ENCODE measurements at places on chromosomes 7 and 10.
A peak's percentile ranks its signal among the peaks of the same experiment; 100 is the strongest.

DNA sequence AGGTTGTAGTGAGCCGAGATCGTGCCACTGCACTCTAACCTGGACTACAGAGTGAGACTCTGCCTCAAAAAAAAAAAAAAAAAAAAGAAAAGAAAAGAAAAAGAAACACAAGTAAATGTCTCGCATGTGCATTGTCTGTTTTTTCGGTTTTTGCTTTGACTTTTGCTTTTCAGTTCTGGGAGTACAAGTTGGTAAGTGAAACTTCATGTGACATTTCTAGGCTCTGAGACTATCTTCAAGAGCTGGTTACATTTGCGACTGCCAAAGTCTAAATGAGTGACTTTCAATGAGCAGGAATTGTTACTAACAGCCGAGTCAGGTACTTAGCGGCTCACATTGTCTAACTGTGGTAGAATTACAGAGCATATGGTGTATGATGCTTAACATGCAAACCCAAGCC is 107.0 kb upstream of the CELF2 start:
- DNase-seq: no peak

DNA sequence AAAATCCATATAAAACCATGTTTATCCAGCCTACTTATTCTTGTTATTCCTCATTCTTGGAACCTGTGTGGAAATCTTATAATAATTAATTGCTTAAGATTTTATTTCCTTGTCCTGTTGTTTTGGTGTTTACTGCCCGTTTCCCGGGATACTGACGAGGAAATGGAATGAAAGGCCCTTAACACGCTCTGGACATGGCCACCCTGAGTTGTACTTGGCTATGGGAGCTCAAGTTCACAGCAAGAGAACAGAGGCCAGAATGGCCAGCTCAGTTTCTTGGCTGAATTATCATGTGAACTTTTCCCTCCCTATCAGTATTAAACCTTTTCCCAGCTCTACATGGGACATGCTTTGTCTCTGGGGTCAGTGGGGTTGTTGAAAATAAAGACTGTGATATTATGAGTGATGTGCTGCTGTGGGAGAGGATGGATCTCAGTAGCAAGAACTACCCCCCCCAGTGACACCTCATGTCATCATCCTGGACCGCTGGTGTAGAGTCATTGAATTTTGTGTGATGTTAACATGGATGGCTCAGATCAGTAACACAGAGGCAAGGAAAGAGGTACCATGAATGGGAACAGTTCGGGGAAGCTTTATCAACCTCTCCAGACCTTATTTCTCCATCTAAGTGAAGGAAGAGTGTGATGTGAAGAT is 87.0 kb upstream of the IGFBP3 start:
- DNase-seq: no peak

GRCh38 chr7:117705630-117706029 is 167.6 kb downstream of the CTTNBP2 start:
- no peak for DNase-seq

DNA sequence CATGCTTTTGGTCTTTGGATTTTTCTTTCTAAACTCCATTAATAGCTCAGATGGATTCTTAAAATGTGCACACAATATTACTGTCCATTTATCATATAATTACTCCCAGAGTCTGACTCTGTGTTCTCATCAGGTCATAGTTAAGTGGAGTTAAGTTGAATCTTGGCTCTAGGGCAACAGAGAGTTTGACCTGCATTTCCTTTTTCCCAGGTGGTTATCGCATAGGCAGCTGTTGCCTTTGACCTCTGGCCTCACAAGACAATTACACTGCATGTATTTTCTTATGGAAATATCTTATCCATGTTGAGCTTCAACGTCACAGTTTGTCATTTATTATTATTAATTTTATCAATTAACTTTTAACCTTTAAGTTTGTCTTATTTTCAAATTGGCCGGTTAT is 237.5 kb upstream of the HGF start:
- no peak for DNase-seq

DNA sequence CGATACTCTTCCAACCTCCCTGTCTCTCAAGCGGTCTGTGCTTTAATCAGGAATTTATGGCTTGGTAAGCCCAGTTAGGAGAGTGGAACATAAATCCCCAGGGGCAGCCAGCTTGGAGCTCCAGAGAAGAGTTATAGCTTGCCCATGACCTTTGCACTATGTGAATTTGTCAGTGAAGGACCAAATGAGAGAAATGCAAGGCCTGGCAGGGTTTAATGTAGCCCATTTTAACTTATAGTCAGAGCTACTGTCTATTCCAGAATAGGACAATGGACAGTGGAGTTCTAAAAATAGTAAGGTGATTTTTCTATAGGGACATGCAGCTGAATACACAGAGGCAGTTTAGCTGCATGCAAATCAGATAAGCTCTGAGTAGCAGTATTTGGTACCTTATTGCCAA is 142.6 kb upstream of the CAV2 start:
- no peak for DNase-seq

DNA sequence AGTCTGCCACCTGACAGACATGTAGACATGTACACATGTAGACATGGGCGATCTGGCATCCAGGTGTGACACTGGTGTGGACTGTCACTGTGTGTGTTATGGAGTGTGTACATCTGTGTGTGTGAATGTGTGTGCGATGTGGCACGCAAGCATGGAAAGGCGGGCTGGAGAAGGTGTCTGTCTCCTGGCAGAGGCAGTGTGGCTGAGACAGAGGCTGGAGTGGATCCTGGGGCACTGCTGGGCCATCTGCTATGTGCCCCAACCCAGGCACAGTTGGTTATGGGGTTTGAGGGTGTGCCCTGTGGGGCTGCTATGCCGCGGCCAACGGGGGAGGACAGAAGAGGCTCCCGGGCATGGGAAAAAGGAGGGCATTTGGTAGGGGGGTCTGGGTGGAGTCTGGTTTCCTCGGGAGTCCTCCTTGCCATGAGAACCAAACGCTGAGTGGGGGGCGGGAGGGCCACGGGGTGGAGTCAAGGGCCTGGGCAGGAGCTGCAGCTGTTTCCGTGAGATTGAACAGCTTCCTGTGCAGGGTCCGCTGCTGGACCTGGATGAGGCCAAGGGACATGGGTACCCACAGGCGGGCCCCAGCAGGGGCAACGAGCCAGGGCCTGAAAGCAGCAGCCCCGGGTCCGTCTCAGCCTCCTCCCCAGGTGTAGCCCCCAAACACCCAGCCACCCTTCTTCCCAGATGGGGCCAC is 1.3 kb downstream of the ELN start:
- no peak for DNase-seq

DNA sequence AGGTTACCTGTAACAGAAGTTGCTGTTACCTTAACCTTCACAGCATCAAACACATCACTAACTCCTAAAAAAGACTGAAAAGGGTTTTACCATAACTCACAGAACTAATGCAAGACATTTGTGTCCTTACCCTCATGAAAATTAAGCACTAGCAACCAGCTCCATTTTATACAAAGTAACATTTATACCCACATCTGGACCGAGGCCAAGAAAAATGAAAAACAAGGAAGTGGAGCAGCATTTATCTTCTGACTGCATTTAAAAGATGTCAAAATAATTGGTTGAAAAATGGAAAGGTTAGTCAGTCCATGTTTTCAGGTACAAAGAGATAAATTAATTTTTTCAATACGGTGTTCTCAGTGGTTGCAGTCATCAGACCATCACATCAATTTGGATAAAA is 3.1 kb upstream of the RBP4 start:
- peak; percentile 63 for DNase-seq

GRCh38 chr10:84548869-84549268 is 220.5 kb downstream of the CCSER2 start:
- DNase-seq: no peak

DNA sequence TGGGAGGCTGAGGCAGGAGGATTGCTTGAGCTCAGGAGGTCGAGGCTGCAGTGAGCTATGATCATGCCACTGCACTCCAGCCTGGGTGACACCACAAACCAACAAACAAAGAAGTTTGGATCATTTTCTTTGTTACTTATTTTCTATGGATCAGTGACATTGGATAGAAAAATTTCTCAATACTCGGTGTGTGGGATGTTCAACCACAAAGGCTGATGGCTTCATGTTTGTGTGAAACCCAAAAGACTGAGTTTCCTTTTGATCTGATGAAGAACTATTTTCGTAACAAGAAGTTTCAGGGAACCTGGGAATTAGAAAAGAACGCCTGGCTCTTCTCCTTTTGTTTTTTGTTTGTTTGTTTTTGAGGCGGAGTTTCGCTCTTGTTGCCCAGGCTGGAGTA is 104.0 kb downstream of the HOXA1 start:
- peak; percentile 67 for DNase-seq

DNA sequence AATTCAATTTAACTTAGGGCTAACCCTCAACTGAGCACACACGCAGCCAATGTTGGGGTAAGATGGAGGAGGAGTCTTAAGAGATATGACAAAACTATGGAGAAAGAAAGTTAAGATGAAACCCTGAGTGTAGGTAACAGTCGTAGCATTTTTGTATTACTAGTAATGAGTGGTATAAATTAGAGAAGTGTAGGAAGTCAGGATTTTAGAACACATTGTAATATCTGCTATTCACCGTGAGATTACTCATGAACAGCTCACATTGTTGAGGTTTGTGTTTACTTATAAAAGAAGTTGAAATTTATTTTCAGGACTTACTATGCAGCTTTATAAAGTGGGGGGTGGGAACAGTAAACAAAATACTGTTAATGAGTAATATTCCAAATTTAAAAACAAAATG is 107.2 kb downstream of the ARHGAP21 start:
- DNase-seq: no peak

DNA sequence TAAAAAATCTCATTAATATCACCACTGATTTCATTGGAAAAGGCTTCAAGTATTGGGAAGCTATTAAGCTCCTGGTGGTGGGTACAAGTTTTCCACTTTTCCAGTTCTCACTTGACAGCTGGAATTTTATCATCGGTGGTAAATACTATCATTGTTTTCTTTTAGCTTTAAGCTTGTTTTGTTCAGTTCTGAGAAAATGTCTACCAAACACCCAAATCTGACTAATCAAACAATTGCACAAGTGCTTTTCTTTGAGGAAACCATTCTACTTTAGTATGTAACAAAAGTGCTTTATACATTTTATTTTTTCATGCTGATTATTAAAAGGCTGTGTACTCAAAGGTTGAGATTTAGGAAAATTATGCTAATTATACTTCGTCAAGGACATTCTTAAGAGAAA is 7.9 kb downstream of the PRPF18 start:
- DNase-seq: no peak

- DNase-seq: no peak
Measured at GRCh38 chr7:74066626-74067025, 17.0 kb upstream of the LIMK1 start.

GRCh38 chr7:103003004-103003403 is 71.6 kb downstream of the FBXL13 start:
- no peak for DNase-seq

DNA sequence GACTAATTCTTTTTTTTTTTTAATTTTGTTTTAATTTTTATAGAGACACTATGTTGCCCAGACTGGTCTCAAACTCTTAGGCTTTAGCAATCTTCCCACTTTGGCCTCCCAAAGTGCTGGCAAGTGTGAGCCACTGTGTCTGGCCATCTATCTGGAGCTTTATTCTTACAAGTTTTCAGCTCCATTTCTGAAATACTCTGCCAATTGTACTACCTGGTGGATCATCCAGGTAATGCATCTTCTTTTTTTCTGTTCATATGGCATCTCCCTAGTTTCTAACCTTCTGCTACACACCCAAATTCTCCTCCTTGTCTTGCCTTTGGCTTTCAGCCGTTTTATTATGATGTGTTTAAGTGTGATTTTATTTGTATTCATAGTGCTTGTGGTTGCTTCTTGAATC is 40.2 kb downstream of the ZNF365 start:
- no peak for DNase-seq

DNA sequence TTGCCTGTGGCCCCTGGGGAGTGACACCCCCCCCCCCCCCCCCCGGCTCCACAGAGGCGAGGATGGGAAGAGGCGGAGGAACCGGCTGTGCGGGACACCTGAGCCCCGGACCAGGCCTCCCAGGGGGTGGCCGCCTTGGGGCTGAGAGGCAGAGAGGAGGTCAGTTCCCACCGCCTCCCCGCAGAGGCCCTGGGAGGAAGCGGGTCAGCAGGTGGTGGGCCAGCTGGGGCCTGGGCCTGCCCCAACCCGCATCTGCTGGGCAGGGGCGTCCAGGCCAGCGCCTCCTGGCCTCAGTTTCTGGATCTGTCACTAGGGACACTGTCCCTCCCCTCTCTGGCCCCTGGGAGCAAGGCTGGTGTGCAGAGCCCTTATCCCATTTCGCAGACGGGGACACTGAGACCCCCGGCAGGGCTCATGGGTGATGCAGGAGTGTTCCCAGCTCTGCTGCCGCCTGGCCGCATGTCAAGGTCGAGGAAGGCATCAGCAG is 14.6 kb upstream of the LFNG start:
- DNase-seq: no peak

DNA sequence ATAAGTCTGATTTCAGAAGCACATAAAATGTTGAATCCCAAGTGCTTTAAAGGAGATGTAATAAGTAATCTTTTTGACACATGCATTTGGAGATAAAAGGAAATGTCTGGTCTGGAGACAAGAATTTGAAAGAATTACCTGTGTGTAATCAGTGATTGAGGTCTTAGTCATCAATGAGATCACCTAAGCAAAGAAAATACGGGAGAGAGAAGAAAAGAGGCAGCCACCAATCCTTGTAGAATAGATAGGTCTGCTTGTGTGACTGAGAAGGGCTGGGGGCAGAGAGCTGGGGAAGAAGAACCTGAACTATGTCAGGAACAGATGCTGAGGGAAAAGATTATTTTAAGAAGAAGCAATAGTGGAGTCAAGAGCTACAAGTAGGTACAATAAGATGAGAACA is 49.3 kb upstream of the ITPRID1 start:
- DNase-seq: no peak

- no peak for DNase-seq
Measured at GRCh38 chr10:50431791-50432190, 180.5 kb upstream of the ASAH2 start.

- DNase-seq: no peak
Measured at GRCh38 chr10:12606461-12606860, 257.1 kb downstream of the CAMK1D start.

- no peak for DNase-seq
Measured at GRCh38 chr7:45704683-45705016, 130.5 kb downstream of the ADCY1 start.

- no peak for DNase-seq
Measured at GRCh38 chr7:100609958-100610357, 2.4 kb upstream of the MOSPD3 start.

- no peak for DNase-seq
Measured at GRCh38 chr10:86601956-86602602, 52.3 kb upstream of the OPN4 start.

GRCh38 chr10:98608411-98608810 is 161.7 kb upstream of the HPS1 start:
- no peak for DNase-seq

DNA sequence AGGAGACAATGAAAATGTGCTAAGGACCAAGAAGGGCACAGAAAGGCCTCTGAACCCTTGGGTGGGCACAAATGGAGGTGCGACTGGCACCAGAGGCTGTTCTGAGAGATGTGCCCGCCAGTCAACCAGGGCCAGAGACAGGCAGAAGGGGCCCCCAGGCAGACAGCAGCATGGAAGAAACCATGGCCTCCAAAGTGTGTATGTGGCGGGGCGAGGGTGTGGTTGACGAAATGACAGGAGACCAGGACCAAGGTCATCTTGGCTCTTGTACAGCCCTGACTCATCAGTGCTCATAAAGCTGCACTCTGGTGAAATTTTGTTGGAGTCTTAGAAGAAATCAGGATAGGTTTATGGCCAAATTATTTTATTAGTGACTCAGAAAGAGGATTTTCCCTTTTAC is 4.0 kb upstream of the MRPS24 start:
- no peak for DNase-seq

GRCh38 chr7:30646154-30646553 is 36.1 kb downstream of the CRHR2 start:
- DNase-seq: no peak

Data from suppressor macrophage (primary cell).